ENCODE measurements at places on chromosomes 2 and 18.

- DNase-seq = no peak
These were observed 71.9 kb downstream of the VWC2L start for GRCh38 chr2:214482728-214483127.

DNA sequence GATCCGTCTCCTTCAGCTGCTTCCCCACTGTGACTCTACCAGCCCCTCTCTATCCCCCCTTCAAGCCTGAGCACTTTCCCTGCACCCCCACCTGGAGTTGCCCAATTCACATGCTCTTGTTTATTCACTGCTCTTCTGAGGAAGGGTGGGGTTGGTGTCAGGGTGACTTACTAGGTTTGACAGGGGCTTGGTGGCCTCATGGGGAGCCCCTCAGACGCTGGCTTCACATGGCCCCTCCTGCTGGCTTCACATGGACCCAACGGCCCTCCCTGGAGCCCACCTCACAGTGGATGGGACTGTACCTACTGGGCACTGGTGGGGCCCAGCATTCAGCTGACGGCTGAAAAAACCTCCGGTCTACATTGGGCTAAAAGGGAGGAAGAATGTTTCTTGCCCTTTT lies 16.7 kb upstream of the MRPL33 start:
- DNase-seq = no peak

DNA sequence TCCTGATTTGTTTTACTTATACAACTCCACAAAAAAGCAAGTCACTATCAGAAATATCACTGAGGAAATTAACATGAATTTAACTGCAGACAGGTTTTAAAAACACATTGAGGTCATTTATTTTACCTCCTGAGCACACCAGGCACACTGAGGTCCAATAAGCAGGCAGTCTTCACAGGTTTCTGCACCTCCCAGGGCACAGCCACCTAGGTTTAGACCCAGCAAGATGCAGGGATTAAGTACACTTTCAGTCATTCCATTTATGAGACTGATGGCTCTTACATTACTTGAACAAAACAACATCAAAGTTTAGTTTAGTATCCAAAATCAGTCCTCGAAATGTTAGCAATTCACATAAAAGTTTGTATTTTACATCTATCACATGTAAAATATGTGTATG lies 1.0 kb downstream of the ITGB6 start:
- DNase-seq = no peak

GRCh38 chr2:116510117-116510671 lies 1304.3 kb upstream of the DDX18 start:
- DNase-seq = no peak
